ENCODE measurements at places on chromosomes 7 and 10. TPM values are rescaled to one million over a fixed set of nuclear protein-coding genes. Genes with fewer than 3 reads are reported as not detected.

DNA sequence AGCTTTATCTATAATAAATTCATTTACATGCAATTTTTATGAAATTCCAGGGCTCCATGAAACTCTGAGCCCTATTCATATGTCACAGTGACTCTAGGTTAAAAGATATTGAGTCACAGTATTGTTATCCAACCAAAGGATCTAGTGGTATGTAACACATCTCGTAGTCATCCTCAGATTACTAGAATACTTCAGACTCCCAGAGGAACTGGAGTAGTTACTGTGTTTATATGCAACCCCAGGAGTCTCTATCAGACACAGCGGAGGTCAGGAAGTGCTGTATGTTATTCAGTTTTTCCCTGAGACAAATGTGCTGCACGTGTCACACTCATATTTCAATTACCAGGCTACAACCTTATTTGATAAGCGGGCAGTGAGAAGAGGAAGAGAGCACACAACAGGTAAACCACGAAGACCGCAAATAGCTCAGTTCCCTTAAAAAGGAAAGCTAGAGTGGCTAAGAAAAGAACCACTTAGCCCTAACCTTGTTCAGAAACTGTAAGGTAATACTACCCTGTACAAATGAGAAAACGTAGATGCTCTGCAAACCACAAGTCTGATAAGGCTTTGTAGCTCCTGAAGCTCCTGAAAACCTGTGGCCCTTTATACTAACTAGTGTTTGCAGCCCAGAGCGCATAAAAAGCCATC lies 114.0 kb upstream of the CNTNAP2 start:
- H3K4me3 ChIP-seq, result no peak overlapping the region
- H3K36me3 ChIP-seq, result no peaks in the 10 kb centered on the region
- no peak for DNase-seq
- no peaks in the 10 kb centered on the region for H3K27me3 ChIP-seq
- no peaks in the 10 kb centered on the region for H3K4me1 ChIP-seq

GRCh38 chr7:80415522-80415921 lies 96.3 kb downstream of the GNAT3 start:
- H3K36me3 ChIP-seq, result no peaks in the 10 kb centered on the region
- no peak overlapping the region for H3K4me3 ChIP-seq
- no peak for DNase-seq
- no peak overlapping the region for H3K27ac ChIP-seq
- no peaks in the 10 kb centered on the region for H3K4me1 ChIP-seq

DNA sequence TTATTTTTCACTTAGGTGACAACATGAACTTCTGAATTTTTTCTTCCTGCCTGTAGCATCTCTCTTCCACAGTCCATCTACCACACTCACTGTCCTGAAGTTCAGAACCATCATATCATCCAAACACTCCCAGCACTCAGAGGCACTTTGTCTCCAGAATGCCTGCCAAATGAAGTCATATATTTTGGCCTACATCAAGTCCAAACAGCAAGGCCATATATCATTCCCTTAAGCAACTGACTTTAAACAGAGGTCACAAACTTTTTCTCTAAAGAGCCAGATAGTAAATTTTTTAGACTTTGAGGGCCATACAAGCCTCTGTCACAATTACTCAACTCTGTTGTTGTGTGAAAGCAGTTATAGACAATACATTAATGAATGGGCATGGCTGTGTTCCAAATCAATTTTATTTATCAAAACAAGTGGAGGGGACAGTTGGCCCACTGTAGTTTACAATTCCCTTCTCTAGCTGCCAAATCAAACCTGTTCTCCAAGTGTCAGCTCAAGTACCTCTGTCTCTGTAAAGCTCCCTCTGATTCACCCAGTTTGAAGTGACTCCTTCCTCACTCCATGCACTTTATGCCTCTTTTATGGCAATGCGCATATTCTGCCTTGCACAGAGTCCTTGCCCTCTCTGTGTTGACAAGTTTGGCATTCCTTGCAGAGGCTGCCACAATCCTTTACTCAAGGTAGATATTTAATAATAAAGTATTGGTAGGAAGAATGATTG lies 305.7 kb downstream of the FZD1 start:
- no peak overlapping the region for H3K4me3 ChIP-seq
- DNase-seq, result no peak

DNA sequence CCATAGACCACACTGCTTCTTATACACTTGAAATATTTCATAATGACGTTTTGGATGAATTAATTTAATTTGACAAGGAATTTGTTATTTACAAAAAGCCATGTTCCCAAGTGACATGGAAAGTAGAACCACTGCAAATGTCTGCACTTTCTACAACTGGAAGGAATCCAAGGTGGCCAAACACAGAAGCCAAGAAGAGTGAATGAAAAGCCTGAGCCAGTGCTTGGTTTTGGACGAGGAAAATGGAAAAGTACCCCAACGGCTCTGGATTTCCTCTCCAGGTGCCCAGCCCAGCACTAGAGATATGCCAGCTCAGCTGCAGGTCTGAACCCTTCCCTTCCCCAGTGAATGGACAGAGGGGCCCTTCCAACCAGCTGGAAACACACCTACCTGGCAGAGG lies 279.4 kb downstream of the TNS3 start:
- H3K4me3 ChIP-seq, result no peak overlapping the region
- no peaks in the 10 kb centered on the region for H3K27me3 ChIP-seq
- H3K4me1 ChIP-seq, result no peaks in the 10 kb centered on the region
- no peak for DNase-seq
- H3K27ac ChIP-seq, result no peak overlapping the region

DNA sequence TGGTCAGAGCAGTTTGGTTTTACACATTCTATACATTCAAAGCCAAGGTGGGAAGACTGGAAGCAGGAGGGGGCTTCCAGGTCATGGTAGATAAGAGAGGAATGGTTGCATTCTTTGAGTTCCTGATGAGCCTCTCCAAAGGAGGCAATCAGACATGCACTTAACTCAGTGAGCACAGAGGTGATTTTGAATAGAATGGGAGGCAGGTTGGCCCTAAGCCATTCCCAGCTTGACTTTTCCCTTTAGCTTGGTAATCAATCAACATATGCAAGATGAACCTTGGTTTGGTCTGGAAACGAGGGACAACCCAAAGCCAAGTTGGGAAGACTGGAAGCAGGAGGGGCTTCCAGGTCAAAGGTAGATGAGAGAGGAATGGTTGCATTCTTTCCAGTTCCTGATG lies 31.4 kb downstream of the TCERG1L start:
- H3K27me3 ChIP-seq, result no peaks in the 10 kb centered on the region
- no peak for DNase-seq
- H3K27ac ChIP-seq, result no peak overlapping the region

GRCh38 chr7:3897430-3898372 lies 596.6 kb downstream of the SDK1 start:
- H3K27ac ChIP-seq, result no peak overlapping the region
- DNase-seq, result peak; percentile 63
- H3K36me3 ChIP-seq, result no peaks in the 10 kb centered on the region
- peaks cover 31% of the 10 kb centered on the region for H3K4me1 ChIP-seq
- H3K4me3 ChIP-seq, result no peak overlapping the region
- H3K27me3 ChIP-seq, result no peaks in the 10 kb centered on the region

GRCh38 chr7:158244873-158245723 lies 342.5 kb downstream of the PTPRN2 start:
- H3K4me3 ChIP-seq, result no peak overlapping the region
- no peaks in the 10 kb centered on the region for H3K36me3 ChIP-seq
- no peaks in the 10 kb centered on the region for H3K4me1 ChIP-seq
- no peak overlapping the region for H3K27ac ChIP-seq

TMEM248 gene
- 72.5 TPM for total RNA-seq

DNA sequence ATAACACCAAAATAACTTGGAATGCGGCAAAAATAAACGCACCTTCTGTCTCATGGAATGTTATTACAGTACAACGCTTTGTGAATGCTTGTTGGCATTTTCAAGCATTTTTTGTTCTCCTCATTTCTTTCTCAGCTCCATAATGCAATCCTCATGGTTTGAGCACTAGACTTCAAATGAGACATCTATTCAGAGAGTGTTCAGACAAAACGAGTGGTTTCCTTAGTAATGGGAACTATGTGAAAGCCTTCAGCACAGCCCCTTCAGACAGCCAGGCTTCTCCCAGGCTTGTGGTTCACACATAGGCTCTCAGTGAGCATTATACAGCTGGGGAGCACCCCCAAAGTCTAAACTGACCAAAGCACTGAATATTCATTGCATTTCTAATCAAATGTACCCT lies 8.6 kb upstream of the LRRN3 start:
- H3K27ac ChIP-seq, result no peak overlapping the region
- DNase-seq, result no peak
- no peaks in the 10 kb centered on the region for H3K4me1 ChIP-seq
- H3K4me3 ChIP-seq, result no peak overlapping the region
- H3K36me3 ChIP-seq, result no peaks in the 10 kb centered on the region

GRCh38 chr10:66102756-66103155 lies 823.1 kb upstream of the LRRTM3 start:
- no peaks in the 10 kb centered on the region for H3K36me3 ChIP-seq
- H3K4me3 ChIP-seq, result no peak overlapping the region
- H3K27me3 ChIP-seq, result no peaks in the 10 kb centered on the region
- no peak overlapping the region for H3K27ac ChIP-seq

GRCh38 chr10:35399414-35400009 lies 63.2 kb downstream of the CCNY start:
- H3K27ac ChIP-seq, result no peak overlapping the region
- DNase-seq, result no peak
- no peak overlapping the region for H3K4me3 ChIP-seq
- H3K36me3 ChIP-seq, result peaks cover 4% of the 10 kb centered on the region
- H3K27me3 ChIP-seq, result no peaks in the 10 kb centered on the region
- H3K4me1 ChIP-seq, result peaks cover 6% of the 10 kb centered on the region

- no peaks in the 10 kb centered on the region for H3K4me1 ChIP-seq
- no peaks in the 10 kb centered on the region for H3K27me3 ChIP-seq
- H3K4me3 ChIP-seq, result no peak overlapping the region
Observed at GRCh38 chr10:17981766-17982380, 30.2 kb downstream of the SLC39A12 start.

GRCh38 chr7:7996568-7996967 lies 28.0 kb downstream of the GLCCI1 start:
- peak; percentile 63 for DNase-seq
- no peak overlapping the region for H3K4me3 ChIP-seq
- peak overlapping the region; percentile 48 for H3K27ac ChIP-seq
- H3K27me3 ChIP-seq, result no peaks in the 10 kb centered on the region
- no peaks in the 10 kb centered on the region for H3K36me3 ChIP-seq
- H3K4me1 ChIP-seq, result peaks cover 11% of the 10 kb centered on the region

DNA sequence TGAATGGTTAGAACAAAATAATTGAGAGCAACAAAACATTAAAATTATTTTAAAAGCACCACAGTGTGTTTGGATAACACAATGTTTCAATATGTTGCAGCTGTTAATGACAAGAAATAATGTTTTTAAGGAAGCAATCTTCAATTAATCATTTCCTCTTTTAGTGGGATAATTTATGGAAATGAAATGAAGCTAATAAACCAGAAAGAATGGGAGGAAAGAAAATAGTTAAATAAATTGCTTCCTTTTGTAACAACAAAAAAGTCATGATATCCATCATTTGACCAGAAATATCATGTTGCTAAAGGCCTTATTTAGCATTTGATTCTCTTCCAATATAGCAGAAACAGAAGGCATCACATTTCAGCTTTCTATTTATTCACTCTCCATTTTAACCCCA lies 224.5 kb downstream of the SEMA3A start:
- H3K27ac ChIP-seq, result no peak overlapping the region
- no peaks in the 10 kb centered on the region for H3K27me3 ChIP-seq
- no peaks in the 10 kb centered on the region for H3K36me3 ChIP-seq
- no peak overlapping the region for H3K4me3 ChIP-seq
- no peak for DNase-seq

NYAP1 gene
- 0.38 TPM for total RNA-seq

UCN3 gene
- not detected for total RNA-seq

- peaks cover 14% of the 10 kb centered on the region for H3K4me1 ChIP-seq
- no peaks in the 10 kb centered on the region for H3K27me3 ChIP-seq
- no peak for DNase-seq
- no peak overlapping the region for H3K4me3 ChIP-seq
Observed at GRCh38 chr7:45078125-45078681, 10.6 kb downstream of the NACAD start.

GRCh38 chr10:71219918-71220688 lies 7.7 kb downstream of the UNC5B start:
- no peak overlapping the region for H3K27ac ChIP-seq
- no peak overlapping the region for H3K4me3 ChIP-seq
- peaks cover 7% of the 10 kb centered on the region for H3K36me3 ChIP-seq
- peaks cover 99% of the 10 kb centered on the region for H3K27me3 ChIP-seq
- DNase-seq, result no peak

- no peak overlapping the region for H3K27ac ChIP-seq
- H3K36me3 ChIP-seq, result no peaks in the 10 kb centered on the region
- no peak for DNase-seq
Observed at GRCh38 chr10:131071721-131072120, 239.8 kb downstream of the TCERG1L start.

CALHM3 gene
- not detected for total RNA-seq

GRCh38 chr7:46653848-46654247 lies 732.8 kb upstream of the IGFBP3 start:
- no peak overlapping the region for H3K4me3 ChIP-seq
- DNase-seq, result no peak
- H3K4me1 ChIP-seq, result peaks cover 32% of the 10 kb centered on the region
- H3K27me3 ChIP-seq, result no peaks in the 10 kb centered on the region

DNA sequence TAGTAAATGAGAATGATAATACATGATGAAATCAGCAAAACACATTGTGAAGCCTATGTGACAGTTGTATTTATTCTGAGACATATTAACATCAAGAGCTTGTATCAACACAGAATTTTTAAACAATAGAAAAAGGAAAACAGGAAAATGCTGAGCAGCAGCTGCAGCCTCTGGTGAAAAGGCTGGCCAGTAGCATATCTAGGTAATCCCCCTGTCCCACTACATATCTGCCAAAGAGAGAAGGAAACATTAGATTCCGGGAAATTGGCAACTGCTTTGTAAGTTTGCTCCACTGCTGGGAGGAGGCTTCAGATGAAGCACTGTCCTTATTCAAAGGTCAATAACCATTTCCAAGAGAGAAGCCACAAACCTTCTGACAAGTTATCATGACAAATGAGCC lies 89.4 kb downstream of the RALA start:
- no peaks in the 10 kb centered on the region for H3K27me3 ChIP-seq
- H3K27ac ChIP-seq, result no peak overlapping the region
- H3K36me3 ChIP-seq, result no peaks in the 10 kb centered on the region
- no peak for DNase-seq
- no peaks in the 10 kb centered on the region for H3K4me1 ChIP-seq

SSC4D gene
- not detected for total RNA-seq

GRCh38 chr10:118725886-118726500 lies 28.8 kb downstream of the CACUL1 start:
- peaks cover 32% of the 10 kb centered on the region for H3K4me1 ChIP-seq
- H3K36me3 ChIP-seq, result peaks cover 4% of the 10 kb centered on the region
- H3K27me3 ChIP-seq, result no peaks in the 10 kb centered on the region
- H3K27ac ChIP-seq, result no peak overlapping the region

HDAC9 gene
- total RNA-seq, result 159 TPM

All from Calu3 (cell line).